Endothelial cell of umbilical vein (primary cell): ENCODE measurements at places on chromosomes 1 and 21. TPM values are rescaled to one million over a fixed set of nuclear protein-coding genes. Genes with fewer than 3 reads are reported as not detected.

DNA sequence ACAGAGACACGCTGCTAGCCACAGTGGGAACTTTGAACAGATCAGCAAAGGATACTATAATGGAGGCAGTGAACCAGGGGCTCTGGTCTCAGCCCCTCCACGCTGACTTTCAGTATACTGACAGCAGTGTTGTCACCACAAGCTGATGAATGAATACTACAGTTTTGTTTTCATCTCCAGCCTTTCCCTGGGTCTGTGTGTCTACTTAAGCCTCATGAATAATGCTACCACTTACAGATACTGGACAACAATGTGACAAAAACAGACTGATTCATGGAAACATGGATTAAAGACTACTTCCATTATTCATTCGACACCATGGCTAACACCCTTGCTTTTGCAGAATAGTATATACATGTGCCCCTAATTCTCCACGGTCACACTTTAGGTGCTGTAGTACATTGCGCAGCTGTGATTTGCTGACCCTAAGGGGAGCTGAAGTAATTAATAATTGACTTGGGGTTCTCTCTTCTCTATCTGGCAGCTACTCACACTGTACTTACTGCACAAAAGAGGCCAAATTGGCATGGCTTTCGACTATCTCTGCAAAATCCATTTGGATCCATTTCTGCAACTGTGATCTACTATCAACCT lies 203.2 kb upstream of the LYPLAL1 start:
- DNase-seq = no peak

- no peak for DNase-seq
Observed at GRCh38 chr21:39869141-39869818, 2.0 kb downstream of the PCP4 start.

DNA sequence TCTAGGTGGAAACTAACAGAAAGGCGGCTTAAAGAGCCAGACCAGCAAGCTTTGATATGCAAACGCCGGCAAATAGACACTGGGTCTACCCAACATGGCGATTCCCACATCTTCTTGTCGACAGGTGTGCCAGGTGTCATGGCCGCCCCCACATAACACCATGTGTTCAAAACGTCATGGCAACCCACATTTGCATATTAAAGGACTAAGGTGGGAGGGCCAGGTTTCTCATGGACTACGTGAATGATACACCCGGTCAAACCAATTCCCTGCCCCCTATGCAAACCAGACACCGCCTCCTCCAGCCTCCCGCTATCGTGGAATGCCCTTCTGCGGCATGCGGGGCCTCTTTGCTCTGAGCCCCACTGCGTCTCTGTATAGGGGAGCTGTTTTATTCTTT lies 41.3 kb downstream of the ICOSLG start:
- no peak for DNase-seq

GRCh38 chr1:241776911-241777310 lies 71.1 kb upstream of the EXO1 start:
- DNase-seq = no peak

DNA sequence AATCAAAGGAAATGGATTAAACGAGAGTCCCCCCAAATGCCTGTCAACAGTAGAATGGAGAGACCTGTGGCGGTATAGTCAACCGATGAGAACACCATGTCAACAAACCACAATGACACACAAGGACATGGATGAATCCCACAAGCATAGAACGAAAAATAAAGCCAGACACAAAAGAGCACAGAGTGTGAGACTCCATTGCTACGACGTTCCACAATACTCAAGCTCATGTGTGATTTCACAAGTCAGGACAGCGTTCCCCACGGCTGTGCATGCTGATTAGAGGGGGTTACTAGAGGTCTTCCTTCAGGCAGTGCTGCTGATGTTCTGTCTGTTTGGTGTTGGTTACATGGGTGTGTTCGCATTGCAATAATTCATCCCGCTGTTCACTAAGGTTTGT lies 5.8 kb upstream of the PLA2G2D start:
- DNase-seq = no peak

DNA sequence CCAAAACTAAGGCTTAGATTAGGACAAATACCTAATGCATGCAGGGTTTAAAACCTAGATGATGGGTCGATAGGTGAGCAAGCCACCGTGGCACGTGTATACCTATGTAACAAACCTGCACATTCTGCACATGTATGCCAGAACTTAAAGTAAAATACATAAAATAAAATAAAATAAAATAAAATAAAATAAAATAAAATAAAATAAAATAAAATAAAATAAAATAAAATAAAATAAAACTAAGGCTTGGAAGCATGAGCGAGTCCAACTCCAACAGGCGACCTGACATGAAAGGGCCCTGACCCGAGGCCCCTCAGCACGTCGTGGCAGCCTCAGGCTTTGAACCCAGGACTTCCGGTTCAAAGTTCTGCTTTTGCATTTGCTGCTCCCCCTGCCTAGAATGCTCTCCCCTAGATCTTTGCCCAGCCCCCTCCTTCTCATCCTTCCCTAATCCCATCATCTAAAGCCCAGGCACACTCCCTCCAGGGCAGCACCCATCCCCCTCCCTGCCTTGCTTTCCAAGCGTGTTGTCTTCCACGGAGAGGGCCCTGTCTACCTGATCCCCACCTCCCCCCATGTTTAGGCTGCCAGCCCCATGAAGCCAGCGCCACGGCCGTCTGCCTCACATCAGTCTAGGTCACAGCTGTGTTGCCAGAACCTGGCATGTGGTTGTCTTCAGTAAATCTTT lies 64.3 kb downstream of the TAS1R2 start:
- no peak for DNase-seq

DNA sequence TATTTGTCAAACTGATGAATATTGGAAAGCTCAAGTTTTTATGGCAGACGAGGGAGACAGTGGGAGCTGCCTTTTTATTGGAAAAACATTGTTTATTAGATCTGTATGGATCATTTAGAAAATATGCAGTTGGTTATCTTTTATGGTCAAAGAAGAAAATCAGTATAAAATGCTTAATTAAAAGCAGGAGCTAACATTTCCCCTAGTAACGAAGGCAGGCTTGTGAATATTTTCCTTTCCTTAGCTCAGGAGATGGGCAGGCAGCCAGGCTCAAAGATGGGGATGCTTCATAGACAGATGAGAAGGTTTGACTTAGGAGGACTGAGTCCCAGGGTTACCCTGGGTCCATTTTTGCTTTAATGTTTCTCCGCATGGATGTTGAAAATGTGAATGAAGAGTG lies 26.0 kb downstream of the ROR1 start:
- DNase-seq = no peak

GRCh38 chr1:156922986-156923669 lies 2.7 kb downstream of the LRRC71 start:
- DNase-seq = no peak

Gene NLRP3
- polyA plus RNA-seq = 0.08 and 0.29 TPM in 2 replicates

Gene CAPN9
- not detected in 2 replicates for polyA plus RNA-seq
